HTR-8/SVneo (cell line): ENCODE measurements at places on chromosomes 2 and 18.

DNA sequence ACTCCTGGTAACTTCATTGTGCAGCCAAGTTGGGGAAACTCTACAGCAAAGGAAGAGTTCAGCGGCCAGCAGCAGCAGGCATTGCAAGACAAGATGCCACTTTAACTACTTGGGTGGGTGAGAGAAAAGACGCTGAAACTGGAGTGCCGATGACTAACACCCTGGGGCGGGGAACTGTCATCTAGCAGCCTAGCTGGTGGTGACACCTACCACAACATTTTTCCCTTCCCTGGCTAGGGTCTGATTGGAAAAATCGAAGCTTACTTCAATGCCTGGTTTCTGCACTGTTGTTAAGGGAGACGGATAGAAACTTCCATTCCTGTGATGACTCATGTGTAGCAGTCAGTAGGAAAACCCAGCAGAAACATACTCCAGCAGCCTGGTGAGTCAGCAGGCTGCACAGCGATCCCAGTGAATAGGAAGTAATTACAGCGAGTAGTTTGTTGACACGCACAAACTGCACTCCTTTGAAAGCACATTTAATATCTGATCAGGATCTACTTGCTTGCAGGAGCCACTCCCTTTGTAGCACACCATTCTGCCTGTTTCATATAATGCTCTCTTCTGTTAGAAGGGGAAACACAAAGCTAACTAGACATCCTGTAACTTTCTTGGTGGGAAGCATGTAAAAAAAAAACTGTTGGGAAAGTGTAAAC is 62.1 kb upstream of the MAPRE2 start:
- DNase-seq = peak; percentile 45

DNA sequence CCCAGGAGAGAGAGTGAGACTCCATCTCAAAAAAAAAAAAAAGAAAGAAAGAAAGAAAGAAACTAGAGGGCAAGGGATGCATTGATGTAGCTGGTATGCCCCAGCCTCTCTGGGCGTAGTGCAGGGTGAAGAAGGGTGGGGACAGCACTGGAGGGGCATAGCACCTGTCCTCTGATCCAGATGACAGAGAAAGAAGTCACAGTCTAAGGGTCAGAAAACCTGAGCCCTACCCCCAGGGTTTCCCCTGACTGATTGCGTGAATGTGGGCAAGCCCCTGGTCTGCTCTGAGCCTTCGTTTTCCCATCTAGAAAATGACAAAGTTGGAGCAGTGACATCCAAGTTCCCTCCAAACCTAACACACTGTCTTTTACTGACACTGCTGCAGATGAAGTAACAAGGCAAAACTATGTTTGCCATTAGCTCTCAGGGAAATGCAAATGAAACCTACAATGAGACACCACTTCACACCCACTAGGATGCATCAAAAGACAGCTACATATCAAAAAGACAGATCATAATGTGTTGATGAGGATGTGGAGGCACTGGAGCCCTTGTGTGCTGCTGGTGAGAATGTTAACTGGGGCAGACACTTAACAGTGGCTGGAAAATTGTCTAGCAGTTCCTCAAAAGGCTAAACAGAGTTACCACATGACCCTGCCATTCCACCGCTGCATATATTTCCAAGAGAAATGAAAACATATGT is 19.5 kb upstream of the YWHAQ start:
- no peak for DNase-seq

DNA sequence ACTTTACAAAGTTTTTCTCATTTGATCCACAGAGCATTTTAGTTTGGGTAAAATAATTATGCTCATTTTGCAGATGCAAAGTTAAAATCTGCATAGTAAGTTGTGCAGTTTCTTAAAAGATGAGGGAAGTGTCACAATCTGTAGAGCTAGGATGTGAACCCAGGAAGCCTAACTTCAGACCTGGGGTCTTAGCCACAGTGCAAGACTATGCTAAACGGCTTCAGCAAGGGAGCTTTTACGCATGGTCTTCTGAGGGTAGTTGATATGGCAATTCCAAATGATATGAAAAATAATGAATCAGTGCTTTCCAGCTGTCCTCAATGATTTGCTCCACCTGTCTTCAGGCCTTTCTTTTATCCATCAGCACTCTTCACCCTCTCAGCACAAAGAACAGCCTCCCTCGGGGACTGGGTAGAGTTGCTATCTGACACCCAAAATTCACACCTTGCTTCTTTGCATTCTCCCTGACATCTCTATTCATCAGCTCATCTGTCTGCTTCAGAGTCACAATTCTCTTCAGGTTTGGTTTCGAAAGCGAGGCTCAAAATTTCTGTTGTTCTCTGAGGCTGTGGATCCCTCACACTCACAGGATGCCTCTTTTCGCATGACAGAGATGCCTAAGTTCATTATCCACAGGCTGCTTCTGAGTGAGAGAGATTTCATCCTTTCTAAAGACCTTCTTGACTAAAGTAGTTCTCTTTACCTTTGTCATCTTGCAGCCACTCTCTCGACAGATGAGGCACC is 302.5 kb downstream of the NRXN1 start:
- DNase-seq = no peak

GRCh38 chr2:101251844-101252407 is 760 bp upstream of the CNOT11 start:
- DNase-seq = no peak

- DNase-seq = no peak
These were observed 1.3 kb downstream of the MGAT4A start for GRCh38 chr2:98729652-98730051.
